ENCODE measurements at places on chromosomes 5 and 9. TPM values are rescaled to one million over a fixed set of nuclear protein-coding genes. Genes with fewer than 3 reads are reported as not detected.

SPINK6 gene
- total RNA-seq, result not detected

GRCh38 chr9:76787677-76788076, 23.4 kb downstream of the PCA3 start:
- H3K27ac ChIP-seq, result no peak overlapping the region
- DNase-seq, result no peak
- no peak overlapping the region for H3K4me3 ChIP-seq
- no peaks in the 10 kb centered on the region for H3K4me1 ChIP-seq

SGCD gene
- 2.9 TPM for total RNA-seq

- H3K4me1 ChIP-seq, result no peaks in the 10 kb centered on the region
- no peak overlapping the region for H3K27ac ChIP-seq
- no peak for DNase-seq
- H3K36me3 ChIP-seq, result no peaks in the 10 kb centered on the region
- H3K4me3 ChIP-seq, result no peak overlapping the region
Observed at GRCh38 chr9:132423503-132423902, 13.5 kb downstream of the CFAP77 start.

SLC4A9 gene
- total RNA-seq, result not detected

CAMLG gene
- total RNA-seq, result 25.7 TPM

DNA sequence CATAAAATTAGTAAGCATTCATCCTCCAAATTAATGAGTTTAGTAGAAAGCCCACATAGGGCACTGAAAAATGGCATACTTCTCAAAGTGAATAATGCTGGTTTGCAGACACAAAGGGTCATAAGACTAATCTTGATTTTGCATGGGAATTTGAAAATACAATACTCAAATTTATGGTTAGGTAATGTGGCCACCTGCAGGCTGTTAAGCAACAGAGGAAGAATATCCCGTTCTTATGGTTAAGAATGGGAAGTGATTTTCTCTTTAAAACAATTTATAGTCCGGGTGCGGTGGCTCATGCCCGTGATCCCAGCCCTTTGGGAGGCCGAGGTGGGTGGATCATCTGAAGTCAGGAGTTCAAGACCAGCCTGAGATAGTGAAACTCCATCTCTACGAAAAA, 9.4 kb upstream of the PLCXD3 start:
- H3K27ac ChIP-seq, result no peak overlapping the region
- no peak overlapping the region for H3K4me3 ChIP-seq
- no peaks in the 10 kb centered on the region for H3K36me3 ChIP-seq

Measured in astrocyte (in vitro differentiated cells and primary cell).